ENCODE measurements at places on chromosomes 16 and 17. TPM values are rescaled to one million over a fixed set of nuclear protein-coding genes. Genes with fewer than 3 reads are reported as not detected.

GRCh38 chr17:45123930-45124796 lies 8.2 kb downstream of the PLCD3 start:
- DNase-seq = peak; percentile 62

DNA sequence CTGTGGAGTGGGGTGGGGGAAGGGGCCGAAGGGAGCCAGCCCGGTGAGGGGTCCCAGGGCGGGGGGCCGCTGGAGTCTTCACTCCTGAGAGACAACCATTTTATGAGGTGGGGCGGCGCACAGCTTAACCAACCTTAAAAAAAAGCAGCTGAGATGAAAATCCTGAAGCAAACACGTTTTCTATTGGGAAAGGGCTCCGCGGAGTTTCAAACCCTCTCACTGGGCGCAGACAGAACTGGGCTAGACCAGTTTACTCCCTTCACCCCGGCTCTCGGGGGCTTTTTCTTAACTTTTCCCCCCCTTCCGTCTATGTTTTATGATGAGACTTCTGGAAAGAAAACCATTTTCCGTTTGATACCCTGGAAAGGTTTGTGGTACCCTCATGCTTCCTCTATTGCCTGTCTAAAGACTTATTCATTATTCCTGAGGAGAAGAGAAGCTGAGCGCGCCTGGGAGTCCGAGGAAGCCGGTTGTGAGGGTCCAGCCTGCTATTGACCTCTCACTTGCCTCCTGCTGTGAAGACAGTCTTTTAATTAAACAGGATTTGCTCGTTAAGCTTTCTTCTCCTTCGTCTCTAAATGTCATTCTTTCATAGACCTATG lies 482 bp upstream of the SSH2 start:
- DNase-seq = no peak

DNA sequence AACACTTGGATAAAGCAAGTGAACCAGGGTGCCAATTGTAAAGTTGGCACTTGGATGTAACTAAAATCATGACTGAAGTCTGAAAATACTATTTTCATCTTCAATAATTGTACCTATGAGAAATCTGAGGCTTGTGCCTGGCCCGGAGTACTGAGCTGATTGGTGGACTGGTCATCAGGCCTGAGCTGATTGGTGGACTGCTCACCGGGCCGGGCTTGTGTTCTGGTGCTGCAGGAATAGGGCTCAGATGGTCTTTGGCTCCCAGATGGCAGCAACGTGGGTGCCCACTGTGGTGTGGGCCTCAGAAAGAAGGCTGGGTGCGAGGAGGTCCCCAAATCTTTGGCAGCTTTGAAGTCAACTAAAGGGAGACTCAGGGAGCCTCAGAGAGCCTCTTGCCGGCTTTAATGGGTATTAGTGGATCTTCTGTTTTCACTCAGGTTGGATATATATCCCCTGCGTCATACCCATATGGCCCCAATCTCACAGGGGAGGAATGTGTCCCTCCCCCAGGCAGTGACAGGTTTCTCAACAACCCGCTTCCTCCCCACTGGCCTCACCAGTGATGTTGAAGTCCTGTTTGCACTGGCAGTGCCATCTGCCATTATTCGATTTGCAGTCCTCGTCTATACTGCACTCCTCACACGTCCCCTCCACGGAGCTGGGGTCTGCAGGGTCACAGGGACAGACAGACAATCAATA lies 4.7 kb downstream of the UMOD start:
- DNase-seq = no peak

DNA sequence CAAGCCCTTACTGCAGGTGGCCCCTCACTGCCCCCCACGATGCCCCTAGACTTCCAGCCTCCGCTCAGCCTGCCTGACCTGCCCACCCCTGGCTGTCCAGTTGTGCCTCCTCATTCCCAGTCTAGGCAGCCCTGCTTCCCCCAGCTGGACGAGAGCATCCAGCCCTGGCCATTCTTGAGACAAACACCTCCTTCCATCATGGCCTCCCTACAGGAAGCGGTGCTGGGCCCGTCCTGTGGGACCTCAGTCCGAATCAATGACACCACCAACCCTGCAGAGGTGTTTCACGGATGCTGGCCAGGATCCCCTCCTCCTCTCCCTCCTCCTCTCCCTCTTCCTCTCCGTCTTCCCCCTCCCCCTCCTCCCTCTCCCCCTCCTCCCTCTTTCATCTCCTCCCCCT lies 28.3 kb downstream of the CCDC40 start:
- no peak for DNase-seq

GRCh38 chr16:57637965-57638364 lies 9.5 kb downstream of the ADGRG1 start:
- no peak for DNase-seq

DNA sequence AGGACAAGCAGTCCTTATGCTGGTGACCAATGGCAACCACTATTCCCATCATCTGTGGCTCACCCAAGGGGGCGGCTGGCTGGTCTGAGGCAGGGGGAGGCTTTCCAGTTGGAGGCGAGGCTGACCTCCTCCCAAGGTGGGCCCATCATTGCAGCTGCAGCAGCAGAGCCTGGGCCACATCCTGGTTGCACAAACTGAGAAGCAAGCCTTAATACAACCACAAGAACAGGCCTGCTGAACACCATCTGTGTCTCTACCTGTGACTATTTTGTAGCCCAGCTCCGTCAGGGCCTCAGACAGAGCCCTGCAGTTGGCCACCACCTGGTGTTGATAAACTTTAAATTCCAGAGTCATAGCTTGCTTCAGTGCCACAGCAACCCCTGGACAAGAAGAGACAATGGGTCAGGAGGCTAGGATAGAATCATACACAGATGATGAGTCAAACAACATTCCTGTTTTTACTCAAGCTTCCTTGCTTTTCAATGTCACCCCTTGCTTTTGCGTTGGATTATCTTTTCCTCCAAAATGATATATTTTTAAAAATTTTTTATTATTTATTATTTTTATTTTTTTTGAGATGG lies 17.9 kb downstream of the SMCR8 start:
- no peak for DNase-seq

- DNase-seq = no peak
Observed at GRCh38 chr17:17504341-17505140, 8.3 kb upstream of the RASD1 start.

The TEPSIN gene
- 24.6 TPM for total RNA-seq

- DNase-seq = no peak
Observed at GRCh38 chr17:20925954-20926353, 116.9 kb downstream of the USP22 start.

- DNase-seq = no peak
Observed at GRCh38 chr16:1992704-1993317, 3.0 kb downstream of the SYNGR3 start.

DNA sequence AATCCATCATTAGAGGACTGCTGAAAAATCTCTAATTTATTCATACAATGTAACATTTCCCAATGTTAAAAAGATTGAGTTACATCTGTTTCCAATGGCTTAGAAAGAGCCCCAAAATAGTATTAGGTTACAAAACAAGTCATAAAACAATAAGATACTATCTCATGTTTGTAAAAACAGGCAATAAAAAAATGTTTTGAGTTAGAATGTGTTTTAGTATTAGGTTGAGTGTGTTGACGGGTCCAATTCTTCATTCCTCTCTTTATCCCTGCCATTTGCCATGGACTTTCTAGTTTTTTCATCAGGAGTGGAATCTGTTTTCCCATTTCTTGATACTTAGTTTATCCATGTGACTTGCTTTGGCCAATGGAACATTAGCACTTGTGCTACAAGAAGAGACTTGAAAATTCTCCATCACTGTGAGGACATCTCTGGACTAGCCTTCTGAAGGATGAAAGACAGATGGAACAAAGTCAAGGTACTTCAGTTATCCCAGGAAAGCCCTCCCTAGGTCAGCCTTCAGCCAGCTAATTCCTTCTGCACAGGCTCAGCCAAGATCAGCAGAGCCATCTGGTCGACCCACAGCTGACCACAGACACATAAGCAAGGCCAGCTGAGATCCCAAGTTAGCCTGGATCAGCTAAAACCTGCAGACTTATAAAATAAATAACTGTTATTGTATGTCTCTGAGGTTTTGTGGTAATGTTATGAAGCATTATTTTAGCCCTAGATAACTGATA lies 83.3 kb downstream of the HS3ST3A1 start:
- DNase-seq = no peak

The GJD3 gene
- 0.27 TPM for total RNA-seq

DNA sequence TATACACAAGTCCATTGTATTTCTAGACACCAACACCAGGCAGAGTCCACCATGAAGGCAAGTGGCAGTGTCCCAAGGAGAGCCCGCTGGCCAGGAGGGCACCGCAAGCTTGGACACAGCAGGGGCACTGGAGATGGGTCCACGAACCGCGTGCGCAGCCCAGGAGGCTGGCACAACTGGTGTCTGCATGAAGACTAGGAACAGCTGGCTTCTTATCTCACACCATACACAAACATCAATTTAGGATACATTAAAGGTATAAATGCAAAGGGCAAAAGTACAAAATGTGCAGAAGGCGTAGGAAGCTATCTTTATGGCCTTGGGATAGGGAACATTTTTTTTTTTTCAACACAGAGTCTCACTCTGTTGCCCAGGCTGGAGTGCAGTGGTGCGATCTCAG lies 52.4 kb downstream of the ANKRD11 start:
- DNase-seq = no peak

DNA sequence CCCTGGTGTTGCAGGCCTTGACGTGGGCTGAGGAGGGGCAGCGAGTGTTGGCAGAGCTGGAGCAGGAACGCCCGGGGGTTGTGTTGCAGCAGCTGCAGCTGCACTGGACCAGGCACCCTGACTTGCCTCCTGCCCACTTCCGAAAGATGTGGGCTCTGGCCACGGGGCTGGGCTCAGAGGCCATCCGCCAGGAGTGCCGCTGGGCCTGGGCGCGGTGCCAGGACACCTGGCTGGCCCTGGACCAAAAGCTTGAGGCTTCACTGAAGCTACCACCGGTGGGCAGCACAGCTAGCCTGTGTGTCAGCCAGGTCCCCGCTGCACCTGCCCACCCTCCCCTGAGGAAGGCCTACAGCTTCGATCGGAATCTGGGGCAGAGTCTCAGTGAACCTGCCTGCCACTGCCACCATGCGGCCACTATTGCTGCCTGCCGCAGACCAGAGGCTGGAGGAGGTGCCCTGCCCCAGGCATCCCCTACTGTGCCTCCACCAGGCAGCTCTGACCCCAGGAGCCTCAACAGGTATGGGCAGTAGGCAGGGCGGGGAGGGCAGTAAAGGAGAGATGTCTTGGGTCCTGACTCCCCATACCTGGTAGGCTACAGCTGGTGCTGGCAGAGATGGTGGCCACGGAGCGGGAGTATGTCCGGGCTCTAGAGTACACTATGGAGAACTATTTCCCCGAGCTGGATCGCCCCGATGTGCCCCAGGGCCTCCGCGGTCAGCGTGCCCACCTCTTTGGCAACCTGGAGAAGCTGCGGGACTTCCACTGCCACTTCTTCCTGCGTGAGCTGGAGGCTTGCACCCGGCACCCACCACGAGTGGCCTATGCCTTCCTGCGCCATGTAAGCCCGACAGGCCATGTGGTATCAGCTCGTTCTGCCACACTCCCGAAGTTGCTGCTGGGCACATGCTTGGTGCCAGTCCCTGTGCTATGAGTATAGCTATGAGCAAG lies 5.6 kb downstream of the PLEKHG4 start:
- DNase-seq = no peak

The MYADML2 gene
- not detected for total RNA-seq

The NIP7 gene
- total RNA-seq = 47.1 TPM

The CHST5 gene
- not detected for total RNA-seq

- no peak for DNase-seq
Observed at GRCh38 chr16:14392960-14393359, 237.1 kb downstream of the PARN start.

The IL34 gene
- not detected for total RNA-seq

DNA sequence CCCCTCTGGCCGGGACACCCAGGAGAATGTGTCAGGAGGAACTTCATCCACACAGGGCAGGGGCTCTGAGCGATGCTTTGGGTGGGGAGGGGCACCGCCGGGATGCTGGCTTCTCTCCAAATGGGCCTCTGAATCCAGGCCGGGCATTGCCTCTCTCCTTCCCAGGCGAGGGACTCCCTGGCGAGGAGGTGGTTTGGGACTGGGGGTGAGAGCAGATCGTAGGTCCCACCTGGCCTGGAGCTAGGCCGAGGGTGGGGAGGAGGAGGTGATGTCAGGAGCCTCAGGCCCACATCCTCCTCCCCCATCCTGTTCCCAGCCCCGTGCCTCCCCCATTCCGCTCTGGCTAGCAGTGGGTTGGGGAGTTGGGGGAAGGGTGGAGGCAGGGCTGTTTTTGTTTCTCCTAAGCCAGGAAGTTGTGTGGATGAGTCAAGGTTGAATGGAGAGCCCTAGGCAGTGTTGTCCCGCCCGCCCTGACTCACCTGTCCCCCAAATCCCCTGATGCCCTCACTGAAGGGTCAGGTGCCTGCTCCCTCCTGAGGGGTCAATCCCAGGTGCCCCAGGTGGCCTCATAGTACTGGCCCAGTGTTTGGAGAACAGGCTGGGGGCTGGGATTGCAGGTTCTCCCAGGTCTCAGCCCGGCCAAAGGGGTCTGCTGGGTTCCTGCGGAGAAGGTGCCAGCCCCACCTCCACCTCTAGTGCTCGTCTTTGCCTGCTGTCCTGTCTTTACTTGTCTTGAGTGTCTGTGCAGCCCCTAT lies 2.8 kb downstream of the GRB7 start:
- no peak for DNase-seq

The CCL13 gene
- total RNA-seq = not detected

- DNase-seq = no peak
Observed at GRCh38 chr17:80320496-80320895, 59.8 kb downstream of the RNF213 start.

DNA sequence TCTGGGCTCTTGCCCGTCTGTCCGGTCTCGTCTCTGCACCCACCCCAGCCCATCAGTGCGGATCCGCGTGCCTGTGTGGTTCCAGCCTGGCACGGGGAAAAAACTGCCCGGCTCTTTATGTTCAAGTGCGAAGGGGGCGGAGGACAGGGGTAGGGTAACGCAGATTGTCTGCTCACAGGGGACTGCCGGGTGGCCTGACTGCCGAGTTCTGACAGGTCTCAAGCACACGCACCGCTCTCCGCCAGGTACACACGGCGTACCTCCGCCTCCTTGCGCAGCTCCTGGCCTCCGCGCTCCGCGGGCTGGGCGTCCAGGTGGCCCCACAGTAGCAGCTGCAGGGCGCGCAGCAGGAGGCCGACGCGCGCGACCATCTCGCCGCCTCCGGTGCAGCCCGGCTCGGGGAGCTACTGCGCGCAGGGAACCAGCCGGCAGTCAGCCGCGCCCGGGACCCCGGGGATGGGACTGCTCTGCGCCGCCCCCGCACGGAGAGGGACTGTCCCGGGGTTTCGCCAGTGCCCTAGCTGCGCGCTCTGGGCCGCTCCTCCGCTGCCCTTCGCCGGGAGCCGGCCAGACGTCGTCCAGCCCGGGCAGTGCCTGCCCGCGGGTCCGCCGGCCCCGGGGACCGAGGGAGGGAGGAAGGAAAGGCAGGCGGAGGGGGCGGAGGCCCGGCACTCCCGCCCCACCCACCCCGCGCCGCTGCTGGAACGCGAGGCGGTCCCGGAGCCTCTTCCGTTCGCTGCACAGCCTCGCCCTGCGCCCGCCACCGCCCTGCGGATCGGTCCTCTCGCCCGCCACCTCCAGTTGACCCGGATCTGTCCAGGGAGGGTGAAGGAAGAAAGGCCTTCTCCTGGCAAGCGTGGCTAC lies at the start of gene MMP28:
TSS of gene MMP28 (minus strand) at position 635 of the 864 bp plus-strand sequence. CDS start at position 371, 264 bp downstream.
- peak; percentile 53 for DNase-seq

- peak; percentile 82 for DNase-seq
Observed at GRCh38 chr17:42067371-42068091, 17.1 kb upstream of the C17orf113 start.
